HFFc6 (cell line): ENCODE measurements at places on chromosomes 5 and 9. TPM values are rescaled to one million over a fixed set of nuclear protein-coding genes. Genes with fewer than 3 reads are reported as not detected.

ECSCR gene
- 0.28 to 1.4 TPM (median 0.60 TPM) in 3 replicates for total RNA-seq

RNF208 gene
- total RNA-seq, result 1.9 to 3.5 TPM (median 3.0 TPM) in 3 replicates

DNA sequence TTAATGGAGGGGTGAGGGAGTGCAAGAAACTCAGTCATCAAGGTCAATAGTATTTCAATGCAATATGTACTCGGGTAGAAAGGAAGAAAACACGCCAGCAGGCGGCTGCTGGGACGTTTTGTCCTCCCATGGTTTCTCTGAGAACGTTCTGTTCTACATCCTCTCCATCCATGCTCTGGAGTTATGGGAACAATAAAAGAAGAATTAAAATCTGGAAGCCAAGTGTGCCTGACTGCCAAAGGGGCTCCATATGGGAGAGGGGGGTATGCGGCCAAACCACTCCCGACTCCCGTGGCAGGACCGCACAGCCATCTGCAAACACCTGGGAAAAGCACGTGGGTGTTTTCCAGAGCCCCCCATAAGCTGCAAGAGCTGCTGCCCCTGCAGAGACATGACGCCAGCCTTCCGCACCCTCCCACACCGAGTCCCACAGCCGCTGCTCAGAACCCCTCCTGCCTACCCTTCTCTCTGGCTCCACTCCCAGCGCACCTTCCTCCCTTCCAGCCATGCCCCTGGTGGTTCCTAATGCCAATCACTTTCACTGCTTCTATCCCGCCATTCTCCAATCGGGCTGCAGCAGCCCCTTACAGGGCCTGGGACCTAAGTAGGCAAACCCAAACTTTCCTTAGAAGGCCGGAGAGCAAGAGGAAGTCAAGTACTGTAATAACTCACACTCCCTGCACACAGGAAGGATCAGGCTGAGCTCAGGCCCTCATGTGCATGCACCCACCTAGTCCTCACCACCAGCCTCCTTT, 241.6 kb downstream of the SYK start:
- no peaks in the 10 kb centered on the region for H3K27me3 ChIP-seq
- DNase-seq, result no peak
- no peaks in the 10 kb centered on the region for H3K36me3 ChIP-seq
- no peak overlapping the region for H3K27ac ChIP-seq

GRCh38 chr9:114216081-114216480, 60.7 kb downstream of the COL27A1 start:
- peaks cover 25% of the 10 kb centered on the region for H3K36me3 ChIP-seq
- peaks cover 74% of the 10 kb centered on the region for H3K4me1 ChIP-seq

DNA sequence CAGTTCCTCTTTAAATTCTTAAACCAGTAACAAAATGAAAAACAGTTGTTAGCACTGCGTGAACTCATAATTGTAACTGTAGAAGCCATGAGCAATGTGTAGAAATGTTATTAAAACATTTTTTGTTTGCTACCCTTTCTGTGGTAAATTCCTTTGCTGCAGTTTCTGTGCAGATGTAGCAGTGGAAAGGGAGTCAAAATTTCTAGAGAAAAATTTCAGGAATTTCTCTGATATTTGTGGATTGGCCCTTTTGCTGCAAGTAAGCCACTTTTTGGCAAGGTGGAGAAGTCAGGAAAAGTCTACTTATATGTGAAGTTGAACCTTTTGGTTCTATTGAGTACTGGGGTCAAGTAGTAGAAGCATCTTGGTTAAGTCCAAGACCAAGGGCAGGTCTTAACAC, 10.1 kb downstream of the FBXL7 start:
- H3K4me1 ChIP-seq, result peaks cover 46% of the 10 kb centered on the region
- peaks cover 10% of the 10 kb centered on the region for H3K36me3 ChIP-seq
- DNase-seq, result peak; percentile 48
- peak overlapping the region; percentile 55 for H3K4me3 ChIP-seq
